ENCODE measurements at places on chromosomes 1 and 21.
A peak's percentile ranks its signal among the peaks of the same experiment; 100 is the strongest.

DNA sequence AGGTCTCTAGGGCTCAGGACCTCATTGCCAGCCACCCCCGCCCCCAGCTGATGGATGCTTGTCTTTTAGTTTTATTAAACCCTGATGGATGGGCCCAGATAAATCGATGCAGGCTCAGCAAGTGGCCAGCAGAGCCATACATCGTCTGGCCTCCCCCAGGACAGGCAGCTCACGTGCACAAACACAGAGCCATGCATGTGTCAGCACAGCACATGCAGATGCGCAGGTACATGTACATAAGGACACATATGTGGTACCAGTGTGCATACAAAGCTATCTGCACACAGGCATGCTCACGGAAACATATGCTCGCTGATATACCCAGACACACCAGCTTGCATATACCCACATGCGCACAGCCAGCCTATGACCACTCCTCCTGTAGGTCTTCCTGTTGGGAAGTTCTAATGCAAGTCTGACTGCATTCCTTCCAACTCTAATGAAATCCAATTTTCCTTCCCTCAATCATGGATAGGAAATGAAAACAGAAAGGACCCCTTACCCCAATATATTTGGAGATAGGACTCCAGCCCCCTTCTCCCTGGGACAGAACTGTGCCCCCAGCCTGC lies 897 bp downstream of the COL16A1 start:
- no peak for DNase-seq

- peak; percentile 39 for DNase-seq
Measured at GRCh38 chr1:65431111-65431705, 10.7 kb downstream of the LEPR start.

DNA sequence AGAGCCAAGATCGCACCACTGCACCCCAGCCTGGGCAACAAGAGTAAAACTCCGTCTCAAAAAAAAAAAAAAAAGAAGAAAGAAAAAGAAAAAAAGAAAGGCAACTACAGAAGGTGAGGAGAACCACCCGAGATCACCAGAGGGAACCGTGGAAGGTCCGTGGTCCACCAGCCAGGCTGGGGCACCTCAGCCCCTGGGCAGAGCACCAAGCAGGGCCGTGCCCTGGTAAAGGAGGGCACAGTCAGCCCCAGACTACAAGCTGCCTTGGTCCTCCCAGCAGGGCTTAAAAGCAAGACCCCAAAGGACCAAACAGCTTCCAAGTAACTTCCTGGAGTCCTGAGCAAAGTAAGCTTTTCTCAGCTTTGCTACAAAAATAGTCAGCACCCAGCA lies 8.8 kb upstream of the SAMD11 start:
- no peak for DNase-seq

DNA sequence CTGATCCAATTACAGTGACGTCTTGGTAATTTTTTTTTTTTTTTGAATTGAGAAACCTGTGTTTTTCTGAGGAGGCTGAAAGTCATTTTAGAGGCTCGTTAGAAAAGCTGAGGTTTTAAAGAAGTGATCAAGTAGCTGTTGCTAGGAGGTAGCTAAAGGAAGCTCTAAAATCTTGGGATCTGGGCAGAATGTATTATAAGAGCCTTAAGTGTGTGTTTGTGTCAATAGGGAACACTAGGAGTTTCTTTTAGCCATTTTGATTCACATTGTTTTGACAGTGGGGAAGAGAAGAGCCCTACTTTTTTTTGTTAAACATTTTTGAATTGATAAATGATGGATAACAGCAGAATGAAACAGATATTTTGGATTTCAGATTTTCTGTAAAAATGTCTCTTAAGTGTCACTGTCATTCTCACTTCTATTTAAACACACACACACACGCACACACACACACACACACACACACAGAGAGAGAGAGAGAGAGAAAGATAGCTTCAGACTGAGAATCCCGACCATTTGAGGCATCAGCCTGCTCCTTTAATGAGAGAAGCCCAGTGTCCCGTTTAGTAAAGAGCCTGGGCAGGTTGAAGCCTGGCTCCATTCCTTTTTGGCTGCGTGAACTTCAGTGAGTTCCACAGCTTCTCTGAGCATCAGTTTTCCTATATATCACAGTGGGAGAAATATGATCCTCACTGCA lies 79.1 kb upstream of the GPR88 start:
- DNase-seq = no peak

DNA sequence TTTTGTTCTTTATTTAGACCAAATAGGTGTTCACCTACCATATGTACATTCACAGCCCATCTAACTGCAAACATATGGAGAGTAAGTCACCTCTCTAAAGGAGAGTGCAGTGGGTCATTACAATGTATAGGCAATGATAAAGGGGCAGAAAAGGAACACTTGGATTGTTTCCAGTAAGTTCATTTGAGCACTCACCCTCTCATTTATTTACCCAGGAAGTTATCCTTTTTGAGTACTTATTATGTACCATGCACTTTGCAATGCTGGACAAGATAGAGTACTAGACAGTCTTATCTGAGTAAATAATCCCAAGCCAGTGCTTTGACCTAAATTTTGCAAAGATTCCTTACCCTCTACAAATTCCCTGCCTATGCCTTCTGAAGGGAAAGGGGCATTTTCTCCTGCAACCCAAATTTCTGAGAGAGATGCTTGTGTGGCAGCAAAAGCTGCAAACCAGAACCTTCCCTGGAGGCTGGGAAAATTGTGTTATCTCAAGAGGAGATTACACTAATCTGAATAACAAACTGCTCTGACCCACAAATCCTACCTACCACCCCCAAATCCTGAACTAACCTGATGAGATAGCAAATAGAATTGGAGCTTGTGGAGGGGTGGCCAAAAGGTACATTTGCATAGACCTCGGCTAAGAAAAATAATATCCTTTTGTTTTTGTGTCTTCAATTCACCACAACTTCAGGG lies 18.6 kb upstream of the RGS8 start:
- DNase-seq = no peak

- no peak for DNase-seq
Measured at GRCh38 chr21:45278156-45278911, 9.4 kb downstream of the POFUT2 start.

DNA sequence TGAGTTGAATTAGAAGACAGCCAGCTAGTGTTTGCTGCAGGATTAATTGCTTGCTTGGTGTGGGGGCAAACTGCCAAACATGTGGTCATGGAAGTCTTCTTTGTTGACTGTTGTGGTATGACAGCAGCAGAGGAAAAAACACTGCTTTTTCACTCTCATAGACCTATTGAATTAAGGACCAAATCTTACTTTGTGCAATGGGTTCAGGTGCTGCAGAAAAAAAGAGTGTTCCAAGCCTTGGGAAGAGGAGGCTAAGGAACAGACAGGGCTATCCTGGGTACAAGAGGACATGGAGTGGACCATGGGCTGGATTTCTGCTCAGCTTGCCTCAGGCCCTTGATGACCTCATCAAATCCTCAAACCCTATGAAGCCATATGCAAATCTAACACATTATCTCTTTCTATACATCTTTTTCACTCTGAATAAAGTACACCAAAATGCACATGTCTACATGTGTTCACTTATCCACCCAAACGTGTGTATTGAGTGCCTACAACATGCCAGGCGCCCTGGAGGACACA lies 61.5 kb downstream of the SIPA1L2 start:
- DNase-seq = no peak

GRCh38 chr21:17264182-17264581 lies 248.7 kb upstream of the CXADR start:
- DNase-seq = no peak

All from CD4-positive, alpha-beta T cell treated with Interleukin-4 for 4 hours (primary cell).